AG09319 (cell line): ENCODE measurements at places on chromosomes 11 and 22.

- DNase-seq, result no peak
Observed at GRCh38 chr11:71551711-71552110, 3.5 kb downstream of the KRTAP5-9 start.

DNA sequence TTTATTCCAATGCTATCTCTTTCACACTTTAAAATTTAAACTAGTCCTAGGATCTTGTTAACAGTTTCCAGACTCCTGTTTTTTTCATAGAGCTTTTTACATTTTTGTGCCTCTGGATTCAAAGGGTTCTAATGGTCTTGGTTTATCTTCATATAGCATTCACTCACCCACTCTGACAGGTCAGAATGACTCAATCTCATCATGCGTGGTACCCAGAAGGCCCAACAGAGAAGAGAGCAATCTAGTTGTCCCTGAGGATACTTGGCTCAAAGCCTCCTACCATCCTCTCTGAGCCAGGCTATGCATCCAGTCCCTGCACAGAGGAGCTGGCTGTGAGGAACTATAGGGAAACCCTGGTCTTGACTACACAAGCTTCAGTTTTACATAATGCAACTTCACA, 27.5 kb downstream of the MAML2 start:
- DNase-seq, result no peak

- no peak for DNase-seq
Observed at GRCh38 chr11:69283446-69283845, 10.5 kb upstream of the MYEOV start.

- no peak for DNase-seq
Observed at GRCh38 chr11:128133501-128133900, 453.9 kb downstream of the ETS1 start.

GRCh38 chr22:49404020-49404419, 423.7 kb downstream of the BRD1 start:
- no peak for DNase-seq

DNA sequence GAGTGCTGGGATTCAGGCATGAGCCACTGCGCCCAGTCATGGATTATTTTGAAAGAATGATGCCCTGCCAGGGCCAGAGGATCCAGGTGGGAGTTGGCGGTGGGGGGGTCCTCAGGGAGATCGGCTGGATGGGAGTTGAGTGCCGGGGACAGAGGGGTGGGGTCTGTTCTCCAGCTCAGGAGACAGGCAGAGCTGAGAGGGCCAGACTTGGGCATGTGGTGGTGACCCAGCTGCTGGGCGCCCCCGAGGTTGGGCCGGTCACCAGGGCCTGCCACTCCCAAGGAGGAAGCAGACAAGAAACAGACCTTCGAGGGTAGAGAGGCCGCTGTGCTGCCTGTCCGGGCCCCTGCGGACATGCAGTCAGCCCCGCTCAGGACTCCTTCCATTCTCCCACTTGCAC, 11.8 kb upstream of the PRODH start:
- DNase-seq, result no peak

GRCh38 chr11:125378571-125378970, 117.5 kb downstream of the FEZ1 start:
- no peak for DNase-seq

- no peak for DNase-seq
Observed at GRCh38 chr11:65448074-65448417, 25.4 kb downstream of the NEAT1 start.

GRCh38 chr11:36452961-36453360, 57.1 kb downstream of the TRAF6 start:
- DNase-seq, result no peak

DNA sequence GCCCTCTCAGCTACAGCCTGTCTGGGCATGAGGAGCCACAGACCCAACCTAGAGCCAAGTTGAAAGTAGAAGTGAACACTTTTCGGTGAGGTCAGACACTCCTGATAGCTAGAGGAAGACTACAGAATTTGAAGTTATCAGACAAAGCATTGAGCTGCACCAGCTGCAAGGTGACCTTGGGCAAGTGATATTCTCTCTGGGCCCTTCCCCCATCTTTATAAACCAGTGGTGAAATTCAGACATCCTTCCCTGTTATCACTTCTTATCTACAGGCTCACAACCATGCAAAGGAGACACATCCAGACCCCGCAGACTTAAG, 8.0 kb upstream of the PMM1 start:
- no peak for DNase-seq

- DNase-seq, result no peak
Observed at GRCh38 chr11:36091256-36091811, 147.5 kb downstream of the LDLRAD3 start.

DNA sequence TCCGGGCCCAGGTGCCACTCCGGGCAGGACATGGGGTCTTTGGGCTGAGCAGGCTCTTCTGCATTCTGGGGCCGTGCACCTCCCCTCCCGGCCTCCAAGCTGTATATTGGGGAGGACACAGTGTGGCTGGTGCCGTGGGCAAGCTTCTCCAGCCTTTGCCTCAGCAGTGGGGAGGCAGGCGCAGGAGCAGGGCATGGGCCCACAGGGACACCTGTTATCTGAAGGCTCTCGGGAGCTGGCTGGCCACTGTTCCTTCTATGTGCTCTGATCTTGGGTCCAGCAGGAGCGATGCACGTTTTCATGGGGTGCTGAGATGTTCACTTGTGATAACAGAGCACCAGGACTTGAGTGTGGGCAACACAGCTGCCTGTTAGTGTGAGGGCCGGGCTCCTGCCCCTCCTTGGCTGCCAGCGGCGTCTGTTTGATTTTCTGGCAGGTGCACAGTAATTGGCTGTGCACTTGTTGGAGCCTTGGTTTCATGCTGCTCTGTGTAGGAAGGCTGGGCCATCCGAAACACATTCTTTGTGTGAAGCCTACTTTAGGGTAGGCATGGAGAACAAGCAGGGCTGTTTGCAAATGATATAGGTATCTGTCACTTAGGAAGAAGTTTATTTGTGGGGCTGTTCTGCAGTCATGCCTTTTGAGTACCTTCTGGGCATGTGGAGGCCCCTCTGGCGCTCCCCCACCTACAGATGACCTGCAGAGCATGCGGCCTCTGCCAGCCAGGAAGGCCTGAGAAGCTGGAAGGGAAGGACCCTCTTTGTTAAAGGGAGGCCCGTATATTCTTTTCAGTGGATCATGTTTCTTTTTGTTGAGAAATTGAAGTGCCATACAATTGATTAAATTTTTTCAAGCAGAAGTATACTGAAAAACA, 201.5 kb downstream of the TBC1D22A start:
- no peak for DNase-seq

DNA sequence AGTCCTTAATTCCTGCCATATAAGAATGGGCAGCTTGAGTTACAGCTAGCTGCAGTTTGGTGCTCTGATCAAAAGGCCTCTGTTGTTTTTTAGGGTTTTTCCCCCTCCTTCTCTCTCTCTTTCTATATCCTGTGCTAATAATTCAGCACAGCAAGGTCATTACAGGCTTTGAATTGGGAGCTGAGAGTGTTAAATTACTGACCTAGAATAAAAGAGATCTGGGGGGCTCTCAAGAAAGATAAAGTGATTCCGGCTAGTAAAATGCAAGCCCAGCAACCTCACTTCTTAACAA, 84.9 kb downstream of the CSTPP1 start:
- no peak for DNase-seq
